ENCODE measurements at places on chromosomes 5 and 9.

GRCh38 chr5:179414459-179415261, 69.4 kb upstream of the ADAMTS2 start:
- no peak for DNase-seq

GRCh38 chr5:135326296-135327254, 72.5 kb downstream of the MACROH2A1 start:
- DNase-seq = no peak

DNA sequence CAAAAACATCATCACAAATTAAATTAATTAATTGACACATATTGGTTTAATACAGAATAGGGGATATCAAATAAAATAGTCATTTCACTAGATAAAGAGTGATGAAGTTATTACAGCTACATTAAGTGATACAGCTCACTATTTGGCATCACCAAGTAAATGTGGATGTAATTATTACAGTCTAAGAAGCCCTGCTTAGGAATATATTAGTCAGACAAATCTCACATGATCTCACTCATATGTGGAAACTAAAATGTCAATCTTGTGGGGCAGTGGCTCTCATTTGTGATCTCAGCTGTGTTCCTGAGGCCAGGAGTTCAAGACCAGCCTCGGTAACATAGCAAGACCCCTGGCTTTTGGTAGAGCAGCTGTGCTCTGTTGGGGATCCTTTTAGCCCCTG, 233.4 kb upstream of the RGMB start:
- no peak for DNase-seq

DNA sequence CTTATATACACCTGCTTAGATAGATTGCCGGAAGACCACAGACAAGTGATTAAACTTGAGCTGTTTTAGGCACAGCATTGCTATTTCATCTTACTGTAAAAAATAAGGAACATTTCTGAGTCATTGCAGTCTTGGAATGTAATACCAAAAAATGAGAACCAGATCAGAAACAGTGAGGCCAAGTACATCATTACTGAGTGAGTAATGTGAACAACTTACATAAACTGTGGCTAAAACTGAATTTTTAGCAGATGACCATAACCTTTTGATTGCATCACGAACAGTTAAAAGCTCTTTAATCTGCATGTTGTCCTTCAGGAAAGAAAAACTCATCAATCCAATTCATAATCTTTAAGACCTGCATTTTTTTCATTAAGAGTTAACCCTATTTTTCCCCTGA, 157.1 kb upstream of the FGF10 start:
- DNase-seq = no peak

GRCh38 chr9:99377790-99378775, 156.0 kb downstream of the SEC61B start:
- no peak for DNase-seq

DNA sequence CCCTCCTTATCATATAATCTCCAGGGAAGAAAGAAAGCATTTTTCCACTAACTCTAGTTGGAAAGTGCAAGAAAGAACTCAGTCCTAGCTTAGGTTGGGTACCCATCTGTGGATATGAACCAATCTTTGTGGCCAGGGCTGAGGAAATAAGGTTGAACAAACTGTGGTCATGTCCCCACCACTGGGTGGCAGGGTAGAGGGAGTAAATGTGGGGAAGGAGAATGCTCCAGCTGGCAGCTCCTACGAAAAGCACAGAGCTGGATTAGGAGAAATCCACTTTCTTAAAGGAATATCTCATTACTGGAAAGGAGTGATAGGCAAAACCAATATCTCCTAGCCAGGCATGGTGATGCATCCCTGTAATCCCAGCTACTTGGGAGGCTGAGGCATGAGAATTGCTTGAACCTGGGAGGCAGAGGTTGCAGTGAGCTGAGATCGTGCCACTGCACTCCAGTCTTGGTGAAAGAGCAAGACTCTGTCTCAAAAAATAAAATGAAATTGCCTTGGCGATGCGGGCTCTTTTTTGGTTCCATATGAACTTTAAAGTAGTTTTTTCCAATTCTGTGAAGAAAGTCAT, 175.1 kb downstream of the CCDC192 start:
- DNase-seq = no peak

GRCh38 chr5:159732220-159732619, 184.1 kb upstream of the ADRA1B start:
- no peak for DNase-seq

DNA sequence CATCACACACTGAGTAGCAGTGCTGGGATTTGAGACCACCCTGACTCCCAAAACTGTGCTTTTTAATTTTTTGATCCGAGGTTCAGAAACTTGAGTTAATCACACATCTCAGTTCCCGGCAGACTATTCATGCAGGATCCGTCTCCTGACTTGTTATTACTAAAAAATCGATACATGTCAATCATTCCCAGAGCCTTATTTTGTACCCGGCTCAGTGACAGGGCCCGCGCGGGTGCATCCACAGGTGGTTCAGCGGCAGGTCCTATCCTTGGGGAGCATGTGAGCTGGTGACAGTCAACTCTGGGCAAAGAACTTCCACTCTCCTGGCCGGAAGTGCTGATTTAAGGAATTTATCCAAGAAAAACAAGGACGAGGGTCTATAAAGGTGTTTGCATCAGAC, 95.9 kb upstream of the MVB12B start:
- DNase-seq = no peak

DNA sequence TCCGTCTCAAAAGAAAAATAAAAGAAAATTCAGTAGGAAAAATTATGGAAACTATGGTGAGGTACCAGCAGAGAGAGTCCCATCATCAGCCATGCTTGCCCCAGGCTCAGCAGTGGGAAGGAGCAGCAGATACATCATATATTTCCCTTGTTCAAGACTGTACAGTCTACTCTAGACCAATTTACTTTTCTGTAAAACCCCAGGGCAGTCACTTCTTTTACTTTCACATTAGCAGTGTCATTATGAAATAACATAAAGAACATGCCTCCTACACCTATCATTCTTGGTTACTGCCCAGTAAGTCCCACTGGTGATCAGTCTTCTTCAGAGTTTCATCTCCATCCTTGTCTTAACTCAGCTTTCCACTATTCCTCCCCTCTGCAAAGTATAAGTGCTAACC, 1145.0 kb downstream of the MAT2B start:
- no peak for DNase-seq
